ENCODE measurements at places on chromosomes 6 and 20. TPM values are rescaled to one million over a fixed set of nuclear protein-coding genes. Genes with fewer than 3 reads are reported as not detected.
A peak's percentile ranks its signal among the peaks of the same experiment; 100 is the strongest.

DNA sequence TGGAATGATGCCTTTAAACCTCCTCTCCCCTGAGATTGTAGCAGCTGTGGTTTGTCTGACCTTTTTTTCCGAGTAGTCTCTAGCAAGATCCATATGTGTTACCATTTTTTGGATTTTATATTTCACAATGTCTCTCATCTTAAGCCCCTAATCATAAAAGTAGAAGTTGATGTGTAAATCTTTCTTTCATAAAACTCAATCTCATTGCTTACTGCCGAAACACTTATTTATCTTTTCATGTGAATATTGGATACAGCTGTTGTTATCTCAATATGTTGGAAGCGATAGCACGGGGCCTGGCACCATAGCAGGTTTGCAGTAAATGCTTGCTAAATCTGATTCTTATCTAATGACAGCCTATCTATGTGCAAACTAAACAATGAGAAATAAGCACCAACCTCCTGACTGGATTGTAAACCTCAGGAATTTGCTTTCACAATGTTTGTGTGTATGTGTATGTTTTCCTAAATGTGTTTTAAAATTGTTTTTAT, 14.2 kb downstream of the SMPDL3A start:
- DNase-seq, result no peak

- DNase-seq, result no peak
Observed at GRCh38 chr6:25536781-25537180, 115.2 kb upstream of the SCGN start.

DNA sequence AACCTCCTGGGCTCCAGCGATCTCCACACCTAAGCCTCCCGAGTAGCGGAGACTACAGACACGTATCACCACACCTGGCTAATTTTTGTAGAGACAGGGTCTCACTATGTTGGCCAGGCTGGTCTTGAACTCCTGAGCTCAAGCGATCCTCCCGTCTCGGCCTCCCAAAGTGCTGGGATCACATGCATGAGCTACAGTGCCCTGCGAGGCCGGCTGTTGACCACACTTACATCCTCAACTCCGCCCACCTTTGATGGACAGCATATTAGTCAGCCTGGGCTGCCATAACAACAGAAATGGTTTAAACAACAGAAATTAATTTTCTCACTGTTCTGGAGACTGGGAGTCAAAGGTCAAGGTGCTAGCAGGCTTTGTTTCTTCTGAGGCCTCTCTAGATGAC, 107.7 kb downstream of the JPH2 start:
- DNase-seq, result no peak

- DNase-seq, result no peak
Observed at GRCh38 chr6:135163440-135163738, 17.7 kb upstream of the MYB start.

DNA sequence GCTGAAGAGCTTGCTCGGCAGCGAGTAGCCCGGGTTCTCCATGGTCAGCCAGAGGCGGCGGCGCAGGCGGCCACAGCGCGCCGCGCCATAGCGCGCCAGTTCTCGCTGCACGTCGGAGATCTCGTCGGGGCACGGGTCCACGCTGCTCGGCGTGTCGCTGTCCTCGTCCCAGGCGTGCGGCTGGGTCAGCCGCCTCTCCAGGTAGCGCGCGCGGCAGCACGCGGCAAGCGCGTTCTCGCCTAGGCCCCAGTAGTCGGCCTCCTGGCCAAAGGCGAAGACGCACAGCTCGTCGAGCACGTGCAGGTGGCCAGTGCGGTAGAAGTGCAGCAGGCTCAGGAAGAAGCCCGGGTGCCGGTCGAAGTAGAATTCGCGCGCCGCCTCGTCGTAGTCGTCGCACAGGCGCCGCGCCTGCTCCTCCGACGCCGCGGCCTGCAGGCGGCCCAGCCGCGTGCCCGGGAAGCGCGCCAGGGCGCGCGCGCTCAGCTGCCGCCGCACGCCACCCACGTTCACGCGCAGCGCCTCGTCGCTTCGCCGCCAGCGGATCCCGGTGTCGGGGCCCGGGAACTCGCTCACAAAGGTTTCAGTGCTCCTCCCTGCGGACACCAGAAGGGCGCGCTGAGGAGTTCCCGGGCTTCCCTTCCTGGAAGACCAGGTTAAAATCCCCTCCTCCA, 2.7 kb downstream of the KCNS1 start:
- peak; percentile 32 for DNase-seq

DNA sequence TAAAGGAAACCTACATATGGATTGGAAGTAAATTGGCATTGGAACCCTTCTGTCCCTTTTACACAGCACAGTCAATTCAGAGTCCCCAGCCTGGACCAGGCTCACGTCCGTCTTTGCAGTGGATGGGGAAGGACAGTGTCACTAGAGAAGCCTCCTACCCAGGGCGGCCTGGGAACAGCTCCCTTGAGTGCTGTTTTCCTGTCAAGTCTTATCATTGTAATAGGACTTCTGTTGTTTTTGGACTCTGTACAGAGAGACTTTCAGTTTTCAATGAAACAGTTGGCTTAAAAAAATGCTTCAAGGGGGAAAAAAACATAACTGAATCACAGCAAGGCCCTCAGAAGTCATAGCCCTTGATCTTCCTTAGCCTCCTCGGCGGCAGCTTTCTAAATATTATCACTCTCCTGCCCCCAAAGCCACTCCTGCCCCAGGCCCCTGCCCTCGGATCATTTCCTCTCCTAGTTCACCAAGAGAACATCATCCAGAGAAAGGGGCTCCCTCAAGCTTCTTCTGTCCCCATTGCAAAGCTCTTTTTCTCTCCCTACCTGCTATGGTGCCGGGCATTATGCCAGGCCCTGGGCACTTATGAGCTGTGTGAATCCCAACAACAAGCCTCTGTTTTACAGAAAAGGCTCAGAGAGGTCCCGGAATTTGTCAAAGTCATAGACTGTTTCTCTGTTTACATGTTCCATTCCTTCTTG, 37.8 kb upstream of the CNKSR3 start:
- DNase-seq, result peak; percentile 69

DNA sequence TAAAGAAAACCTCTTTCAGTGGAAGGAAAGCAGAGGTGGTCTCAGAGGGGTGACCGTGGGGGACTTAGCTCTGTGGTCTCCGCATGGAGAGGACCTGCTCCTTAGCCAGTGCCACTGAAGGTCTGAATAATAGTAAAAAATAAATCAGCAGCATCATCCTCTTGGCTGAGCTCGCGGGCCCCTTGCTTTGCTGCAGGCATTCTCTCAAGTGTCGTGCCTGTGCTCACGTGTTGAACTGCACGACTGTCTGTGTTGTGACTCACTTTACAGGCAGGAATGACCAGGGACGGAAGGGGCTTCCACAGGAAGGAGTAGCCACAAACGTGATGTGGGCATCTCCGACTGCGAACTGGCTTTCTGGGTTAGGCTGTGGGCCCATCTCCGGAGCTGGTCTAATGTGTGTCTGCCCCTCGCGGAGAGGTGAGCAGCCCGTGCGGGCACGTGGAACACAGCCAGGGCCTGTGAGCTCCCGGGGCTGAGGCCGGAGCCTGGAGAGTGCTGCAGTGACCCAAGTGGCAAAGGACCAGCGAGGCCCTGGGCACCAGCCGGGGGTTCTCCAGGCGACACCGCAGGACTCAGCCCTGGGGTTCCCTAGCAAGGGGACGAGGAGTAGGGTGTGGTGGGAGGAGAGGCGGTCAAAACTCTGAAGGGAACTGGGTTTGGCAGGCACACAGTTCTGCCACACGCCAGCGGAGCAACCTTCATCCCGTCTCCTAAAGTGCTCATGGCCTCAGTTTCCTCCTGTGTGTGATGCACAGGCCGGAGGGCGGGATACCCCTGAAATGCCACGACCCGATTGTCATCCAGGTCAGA, 89.2 kb downstream of the RAMACL start:
- DNase-seq, result no peak

GRCh38 chr20:48314925-48315592, 512.7 kb downstream of the PREX1 start:
- DNase-seq, result no peak

- no peak for DNase-seq
Observed at GRCh38 chr6:33738153-33738552, 8.6 kb downstream of the IP6K3 start.

- DNase-seq, result no peak
Observed at GRCh38 chr6:33426590-33427511, 7.0 kb downstream of the SYNGAP1 start.

DNA sequence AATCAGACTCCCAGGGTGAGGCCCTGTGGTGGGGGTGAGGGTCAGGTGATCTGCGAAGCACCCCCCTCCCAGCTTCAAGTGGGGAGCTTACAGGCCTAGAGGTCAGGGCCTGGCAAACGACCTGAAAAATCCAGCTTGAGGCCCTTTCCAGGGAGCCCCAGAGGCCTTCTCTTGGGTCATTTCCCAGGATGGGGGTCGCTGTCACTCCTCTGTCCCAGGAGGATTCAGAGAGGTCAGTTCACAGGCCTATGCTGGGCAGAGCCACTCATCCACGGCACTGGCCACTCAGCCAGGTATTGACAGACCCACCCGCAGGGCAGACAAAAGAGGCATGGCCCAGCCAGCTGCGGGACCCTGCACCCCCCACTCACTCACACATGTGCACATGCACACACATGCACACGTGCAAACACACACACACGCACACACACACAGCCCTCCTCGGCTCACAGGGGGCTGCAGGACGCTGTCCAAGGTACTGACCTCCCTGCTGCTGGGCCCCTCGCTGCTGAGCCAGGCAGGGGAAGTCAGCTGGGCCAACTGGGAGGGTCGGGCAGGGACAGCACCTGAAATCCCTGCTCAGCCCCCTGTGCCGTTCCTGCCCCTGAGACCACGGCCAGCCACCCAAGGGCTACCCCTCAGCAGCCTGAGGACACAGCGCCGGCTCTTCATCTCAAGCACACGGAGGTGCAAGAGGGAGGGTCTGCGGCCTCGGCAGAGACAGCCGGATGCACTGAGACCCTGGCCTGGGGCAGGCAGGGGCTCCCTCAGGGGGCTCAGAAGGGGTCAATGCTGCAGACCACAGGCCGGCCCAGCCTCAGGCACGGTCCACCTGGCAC, 113.8 kb downstream of the TAF4 start:
- DNase-seq, result peak; percentile 83

DNA sequence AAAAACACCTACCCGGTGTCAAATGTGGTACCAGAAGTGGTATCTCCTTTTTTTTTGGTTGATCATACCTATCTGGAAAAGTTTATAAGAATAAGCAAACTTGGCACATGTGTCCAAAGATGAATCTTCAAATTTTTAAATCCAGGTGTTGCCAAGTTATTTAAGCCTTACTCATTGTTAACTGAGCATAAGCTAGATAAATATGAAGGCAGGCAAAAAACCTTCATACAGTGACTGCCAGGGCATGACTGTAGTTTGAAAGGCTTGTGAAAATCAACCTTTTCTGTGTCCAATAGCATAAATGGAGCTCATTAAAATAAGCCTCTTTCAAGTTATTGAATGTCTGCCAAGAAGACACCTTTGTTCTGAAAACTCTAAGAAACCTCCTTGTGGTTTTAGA, 699.2 kb downstream of the DOK5 start:
- no peak for DNase-seq

DNA sequence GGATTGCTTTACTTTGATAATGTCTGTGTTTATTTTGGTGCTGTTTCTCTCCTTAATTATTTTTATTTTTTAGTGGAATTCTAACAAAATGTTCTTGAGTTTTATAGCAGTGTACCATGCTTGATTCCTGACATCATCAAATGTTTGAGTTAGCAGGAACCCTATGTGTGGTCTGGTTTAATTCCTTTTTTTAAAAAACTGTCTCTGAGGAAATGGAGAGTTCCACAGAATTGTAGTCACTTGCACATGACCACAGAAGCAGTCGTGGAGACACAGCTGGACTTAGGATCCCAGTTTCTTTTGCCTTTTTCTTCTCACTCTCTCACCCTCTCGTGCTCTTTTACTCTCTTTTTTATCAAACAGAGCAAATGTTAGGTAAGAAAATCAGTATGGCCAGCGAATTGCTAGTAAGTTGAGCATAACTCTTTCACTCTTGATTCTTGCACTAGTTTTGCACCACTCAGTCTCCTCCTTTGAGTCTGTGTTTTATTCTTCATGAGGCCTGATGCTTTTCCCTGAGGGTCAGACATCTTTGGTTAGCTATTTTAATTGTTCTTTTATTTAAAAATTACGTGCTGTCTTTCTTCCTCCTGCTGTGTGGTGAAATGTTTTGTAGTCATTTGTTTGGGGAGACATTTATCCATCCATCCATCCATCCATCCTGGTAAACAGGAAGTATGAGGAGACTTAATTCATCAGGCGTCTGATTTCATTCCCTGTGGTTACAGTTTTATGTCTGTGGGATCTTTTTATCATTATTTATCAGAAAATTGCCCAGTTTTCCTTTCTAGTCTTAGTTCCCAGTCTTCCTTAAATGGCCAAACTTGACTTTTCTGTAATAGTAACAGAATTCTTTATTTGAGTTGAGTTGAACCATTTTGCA, 83.0 kb downstream of the SCAF8 start:
- no peak for DNase-seq

Gene PSORS1C1
- 0.10 TPM for polyA plus RNA-seq

Gene SDCBP2
- 1.7 TPM for polyA plus RNA-seq

Gene ID1
- polyA plus RNA-seq, result 132 TPM

Gene ECT2L
- polyA plus RNA-seq, result 0.55 TPM

Data from left kidney (tissue), 8 donors.